Central memory CD8-positive, alpha-beta T cell (primary cell): ENCODE measurements at places on chromosomes 11 and 22.

GRCh38 chr11:64225608-64226506, at the start of the genes NUDT22 and TRPT1:
Gene NUDT22, plus strand, starts transcription at chr11:64226274. Its CDS starts 379 bp downstream, at chr11:64226653.
Gene TRPT1, minus strand, starts transcription at chr11:64226186. Its CDS starts 326 bp downstream, at chr11:64225860.
- H3K4me1 ChIP-seq: peaks cover 35% of the 10 kb centered on the region
- peak within 1 kb of the TSS; percentile 91 for H3K27ac ChIP-seq
- peak within 1 kb of the TSS; percentile 88 for H3K4me3 ChIP-seq
- H3K27me3 ChIP-seq: no peaks in the 10 kb centered on the region
- peaks cover 23% of the 10 kb centered on the region for H3K36me3 ChIP-seq
- DNase-seq: peak; percentile 76

- peaks cover 12% of the 10 kb centered on the region for H3K36me3 ChIP-seq
- no peak overlapping the region for H3K4me3 ChIP-seq
- no peaks in the 10 kb centered on the region for H3K27me3 ChIP-seq
- no peak overlapping the region for H3K27ac ChIP-seq
- peaks cover 10% of the 10 kb centered on the region for H3K4me1 ChIP-seq
Measured at GRCh38 chr11:78460471-78460870, 42.9 kb upstream of the GAB2 start.

- H3K4me3 ChIP-seq: no peak overlapping the region
- no peaks in the 10 kb centered on the region for H3K4me1 ChIP-seq
- H3K27me3 ChIP-seq: peaks cover 53% of the 10 kb centered on the region
Measured at GRCh38 chr11:45250035-45250718, 36.0 kb downstream of the SYT13 start.

GRCh38 chr11:67634366-67635230, 4.9 kb upstream of the NUDT8 start:
- no peaks in the 10 kb centered on the region for H3K27me3 ChIP-seq
- peaks cover 3% of the 10 kb centered on the region for H3K36me3 ChIP-seq
- H3K4me3 ChIP-seq: no peak overlapping the region
- no peak overlapping the region for H3K27ac ChIP-seq

DNA sequence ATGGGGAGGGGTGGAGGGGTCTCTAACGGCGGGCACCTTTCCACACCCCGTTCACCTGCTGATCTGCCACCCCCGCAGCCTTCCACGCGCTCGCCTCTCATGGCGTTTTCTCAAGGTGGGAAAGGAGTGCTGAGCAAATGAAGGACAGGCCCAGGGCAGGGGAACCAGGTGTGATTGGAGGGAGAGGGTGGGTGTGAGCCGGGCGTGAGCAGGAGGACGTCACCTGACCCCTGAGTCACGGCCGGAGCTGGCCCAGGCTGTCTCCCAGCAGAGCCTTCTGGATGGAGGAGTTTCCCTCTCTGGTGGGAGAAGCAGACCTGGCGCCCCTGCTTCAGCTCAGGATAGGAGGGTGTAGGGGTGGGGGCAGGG, 14.0 kb upstream of the ARHGAP8 start:
- no peak overlapping the region for H3K4me3 ChIP-seq
- no peak for DNase-seq
- H3K27ac ChIP-seq: no peak overlapping the region

DNA sequence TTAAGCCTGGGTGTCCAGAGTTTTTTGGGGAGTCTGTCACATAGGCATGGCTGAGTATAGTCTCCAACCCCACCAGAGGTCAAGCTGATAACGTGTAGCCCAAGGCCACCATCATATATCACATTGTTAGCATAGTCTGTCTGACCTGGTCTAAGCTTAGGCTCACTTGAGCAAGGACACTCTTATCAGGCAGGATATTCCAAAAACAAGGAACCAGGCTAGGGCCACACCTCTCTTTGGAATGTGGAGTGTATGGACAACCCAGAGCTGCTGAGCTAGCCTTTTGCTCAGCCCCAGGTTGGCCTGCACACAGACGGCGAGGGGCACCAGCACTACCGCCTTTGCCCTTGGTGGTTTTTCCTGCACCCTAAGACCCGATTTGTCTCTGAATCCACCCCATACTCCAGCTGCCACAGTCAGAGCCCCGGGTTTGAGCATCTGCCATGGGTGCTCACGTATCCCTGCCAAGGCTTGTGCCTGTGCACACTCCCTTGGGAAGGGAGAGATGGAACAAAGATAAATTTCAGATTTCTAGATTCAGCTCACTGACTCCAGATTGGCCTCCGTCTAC, 7.2 kb downstream of the SNAP29 start:
- peaks cover 46% of the 10 kb centered on the region for H3K4me1 ChIP-seq
- H3K4me3 ChIP-seq: no peak overlapping the region
- H3K27me3 ChIP-seq: no peaks in the 10 kb centered on the region
- peaks cover 17% of the 10 kb centered on the region for H3K36me3 ChIP-seq

DNA sequence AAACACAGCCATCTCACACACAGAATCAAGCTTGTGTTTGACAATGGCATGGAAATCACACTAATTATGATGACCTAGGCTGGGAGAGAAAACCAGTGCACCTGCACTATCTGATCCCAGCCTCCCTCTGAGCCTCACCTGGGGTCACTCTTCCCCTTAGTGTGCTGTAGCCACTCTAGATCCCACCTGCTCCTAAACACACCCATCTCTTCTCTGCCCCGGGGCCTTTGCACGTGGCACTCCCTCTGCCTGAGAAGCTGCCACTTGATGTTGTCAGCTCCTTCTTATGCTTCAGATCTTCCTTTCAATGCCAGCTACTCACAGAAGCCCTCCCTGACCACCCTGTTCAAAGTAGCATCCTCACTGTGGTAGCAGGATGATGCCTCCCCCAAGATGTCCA, 42.9 kb upstream of the NFAM1 start:
- DNase-seq: no peak
- no peaks in the 10 kb centered on the region for H3K36me3 ChIP-seq
- peaks cover 11% of the 10 kb centered on the region for H3K4me1 ChIP-seq
- H3K4me3 ChIP-seq: no peak overlapping the region
- no peak overlapping the region for H3K27ac ChIP-seq
- H3K27me3 ChIP-seq: peaks cover 11% of the 10 kb centered on the region

DNA sequence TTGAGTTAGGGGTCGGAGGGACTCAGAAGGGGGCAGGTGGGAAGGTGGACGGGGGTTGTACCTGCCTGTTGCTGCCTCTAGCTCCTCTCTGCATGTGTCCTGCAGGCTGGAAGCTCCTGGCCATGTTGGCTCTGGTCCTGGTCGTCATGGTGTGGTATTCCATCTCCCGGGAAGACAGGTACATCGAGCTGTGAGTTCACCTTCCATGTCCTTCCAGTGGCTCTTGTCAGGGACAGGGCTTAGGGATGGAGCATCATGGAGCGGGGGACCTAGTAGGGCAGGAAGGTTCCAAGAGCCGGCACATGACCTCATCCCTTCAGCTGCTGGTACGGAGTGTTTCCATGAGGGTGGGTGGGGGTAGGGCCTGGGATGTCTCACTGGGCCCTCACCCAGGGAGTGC, 50.9 kb downstream of the ST3GAL4 start:
- H3K27me3 ChIP-seq: no peaks in the 10 kb centered on the region
- peaks cover 9% of the 10 kb centered on the region for H3K36me3 ChIP-seq
- H3K4me1 ChIP-seq: peaks cover 6% of the 10 kb centered on the region
- no peak for DNase-seq
- no peak overlapping the region for H3K27ac ChIP-seq

GRCh38 chr22:42745118-42745517, 24.4 kb upstream of the A4GALT start:
- no peaks in the 10 kb centered on the region for H3K36me3 ChIP-seq
- no peak for DNase-seq
- H3K27me3 ChIP-seq: peaks cover 11% of the 10 kb centered on the region
- H3K4me1 ChIP-seq: no peaks in the 10 kb centered on the region
- no peak overlapping the region for H3K27ac ChIP-seq

DNA sequence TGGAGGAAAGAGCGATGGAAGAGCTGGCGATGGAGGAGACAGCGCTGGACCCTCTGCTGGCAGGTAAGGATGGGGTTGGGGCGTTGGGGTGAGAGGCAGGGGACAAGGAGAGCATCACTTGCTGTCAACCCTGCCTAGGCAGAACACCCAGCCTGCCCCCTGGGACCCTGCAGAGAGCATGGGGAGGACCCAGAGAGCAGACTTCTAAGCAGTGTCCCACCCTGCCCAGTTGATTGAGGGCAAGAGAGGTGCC, 111.6 kb upstream of the ANO1 start:
- H3K27ac ChIP-seq: no peak overlapping the region
- peaks cover 20% of the 10 kb centered on the region for H3K27me3 ChIP-seq
- peaks cover 7% of the 10 kb centered on the region for H3K4me1 ChIP-seq

- no peak overlapping the region for H3K4me3 ChIP-seq
- H3K27ac ChIP-seq: no peak overlapping the region
- no peaks in the 10 kb centered on the region for H3K4me1 ChIP-seq
- DNase-seq: no peak
Measured at GRCh38 chr11:36131721-36132397, 157.4 kb downstream of the COMMD9 start.

DNA sequence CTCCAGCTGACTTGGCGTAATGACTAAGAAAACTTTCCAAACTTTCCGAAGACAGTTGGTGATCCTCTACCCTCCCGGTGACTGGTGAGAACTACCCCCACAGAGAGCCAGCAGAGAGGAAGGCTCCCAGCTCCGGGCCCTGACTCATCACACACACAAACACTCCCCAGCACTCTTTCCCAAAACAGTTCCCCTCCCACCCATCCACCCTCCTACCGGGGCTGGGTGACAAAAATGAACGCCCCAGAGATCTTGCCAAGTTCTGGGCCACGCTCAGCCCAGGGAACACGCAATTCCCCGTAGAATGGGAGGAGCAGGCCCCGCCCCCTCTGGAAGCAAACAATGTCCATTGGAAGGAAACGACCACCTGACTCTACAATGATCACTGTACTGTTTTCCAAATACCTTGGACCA, 21.3 kb upstream of the JAM3 start:
- no peak for DNase-seq
- peaks cover 7% of the 10 kb centered on the region for H3K4me1 ChIP-seq
- H3K36me3 ChIP-seq: peaks cover 1% of the 10 kb centered on the region
- peaks cover 49% of the 10 kb centered on the region for H3K27me3 ChIP-seq
- no peak overlapping the region for H3K4me3 ChIP-seq

- H3K27me3 ChIP-seq: peaks cover 24% of the 10 kb centered on the region
- H3K36me3 ChIP-seq: peaks cover 1% of the 10 kb centered on the region
- H3K4me1 ChIP-seq: no peaks in the 10 kb centered on the region
Measured at GRCh38 chr11:78851878-78852586, 277.4 kb upstream of the NARS2 start.

GRCh38 chr11:129131316-129131715, 60.8 kb downstream of the ARHGAP32 start:
- H3K36me3 ChIP-seq: no peaks in the 10 kb centered on the region
- no peak for DNase-seq
- no peaks in the 10 kb centered on the region for H3K4me1 ChIP-seq
- H3K4me3 ChIP-seq: no peak overlapping the region

- no peaks in the 10 kb centered on the region for H3K36me3 ChIP-seq
- peaks cover 77% of the 10 kb centered on the region for H3K4me1 ChIP-seq
Measured at GRCh38 chr11:3879967-3880542, 24.6 kb downstream of the STIM1 start.

- H3K36me3 ChIP-seq: peaks cover 4% of the 10 kb centered on the region
- peaks cover 5% of the 10 kb centered on the region for H3K4me1 ChIP-seq
- peaks cover 65% of the 10 kb centered on the region for H3K27me3 ChIP-seq
- no peak overlapping the region for H3K27ac ChIP-seq
- no peak for DNase-seq
- no peak overlapping the region for H3K4me3 ChIP-seq
Measured at GRCh38 chr11:32068134-32068870, 22.6 kb upstream of the RCN1 start.

- H3K36me3 ChIP-seq: peaks cover 2% of the 10 kb centered on the region
- H3K27ac ChIP-seq: no peak overlapping the region
- H3K4me1 ChIP-seq: no peaks in the 10 kb centered on the region
- DNase-seq: peak; percentile 5
- no peak overlapping the region for H3K4me3 ChIP-seq
Measured at GRCh38 chr22:48755059-48755949, 1072.4 kb downstream of the BRD1 start.

DNA sequence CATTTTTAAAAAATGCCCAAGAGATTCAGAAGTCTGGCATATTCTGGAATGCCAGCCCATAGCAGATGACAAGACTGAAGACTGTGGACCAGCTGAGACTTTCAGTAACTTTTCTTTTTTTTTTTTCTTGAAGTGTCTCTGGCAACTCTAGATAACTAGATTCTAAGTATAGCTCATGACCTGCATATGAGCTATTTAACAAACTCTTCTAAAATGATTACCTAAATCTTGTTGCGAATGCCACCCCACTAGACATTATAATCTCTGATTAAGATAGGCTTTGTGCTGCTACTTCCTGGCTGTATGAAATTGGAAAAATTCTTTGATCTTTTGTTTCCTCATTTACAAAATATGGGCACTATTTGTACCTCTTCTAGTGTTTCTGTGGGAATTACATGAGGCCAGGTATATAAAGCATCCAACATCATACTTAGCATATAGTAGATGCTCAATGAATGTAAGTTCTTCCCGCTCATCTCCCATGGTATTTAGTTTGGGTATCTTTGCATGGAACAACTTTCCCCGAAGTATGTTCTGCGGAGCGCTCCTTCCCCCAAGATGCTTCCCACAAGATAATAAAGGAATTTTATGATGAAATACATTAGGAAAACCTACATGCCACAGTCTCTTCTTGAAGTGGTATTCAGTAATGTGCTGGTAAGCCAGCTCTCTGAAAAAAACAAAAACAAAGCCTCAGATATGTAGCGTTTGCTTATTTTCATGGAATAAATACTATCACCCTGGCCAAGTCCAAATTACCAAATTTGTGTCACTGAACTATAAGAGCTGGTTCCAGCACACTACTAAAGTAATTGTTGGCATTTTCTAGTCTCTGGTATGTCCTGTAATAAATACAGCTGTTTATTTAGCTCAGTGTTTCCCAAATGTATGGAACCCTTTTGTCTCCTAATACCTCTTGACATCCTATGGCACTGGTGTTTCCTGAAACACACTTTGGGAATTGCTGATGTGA, 86.8 kb upstream of the TIMP3 start:
- no peaks in the 10 kb centered on the region for H3K4me1 ChIP-seq
- no peak overlapping the region for H3K4me3 ChIP-seq
- no peak overlapping the region for H3K27ac ChIP-seq

GRCh38 chr11:109933126-109933525, 160.1 kb upstream of the ZC3H12C start:
- H3K27me3 ChIP-seq: peaks cover 7% of the 10 kb centered on the region
- H3K36me3 ChIP-seq: no peaks in the 10 kb centered on the region
- no peak for DNase-seq
- no peak overlapping the region for H3K27ac ChIP-seq
- no peaks in the 10 kb centered on the region for H3K4me1 ChIP-seq

GRCh38 chr22:33565580-33565995, 354.7 kb downstream of the LARGE1 start:
- H3K4me1 ChIP-seq: no peaks in the 10 kb centered on the region
- H3K27me3 ChIP-seq: no peaks in the 10 kb centered on the region
- H3K36me3 ChIP-seq: no peaks in the 10 kb centered on the region

DNA sequence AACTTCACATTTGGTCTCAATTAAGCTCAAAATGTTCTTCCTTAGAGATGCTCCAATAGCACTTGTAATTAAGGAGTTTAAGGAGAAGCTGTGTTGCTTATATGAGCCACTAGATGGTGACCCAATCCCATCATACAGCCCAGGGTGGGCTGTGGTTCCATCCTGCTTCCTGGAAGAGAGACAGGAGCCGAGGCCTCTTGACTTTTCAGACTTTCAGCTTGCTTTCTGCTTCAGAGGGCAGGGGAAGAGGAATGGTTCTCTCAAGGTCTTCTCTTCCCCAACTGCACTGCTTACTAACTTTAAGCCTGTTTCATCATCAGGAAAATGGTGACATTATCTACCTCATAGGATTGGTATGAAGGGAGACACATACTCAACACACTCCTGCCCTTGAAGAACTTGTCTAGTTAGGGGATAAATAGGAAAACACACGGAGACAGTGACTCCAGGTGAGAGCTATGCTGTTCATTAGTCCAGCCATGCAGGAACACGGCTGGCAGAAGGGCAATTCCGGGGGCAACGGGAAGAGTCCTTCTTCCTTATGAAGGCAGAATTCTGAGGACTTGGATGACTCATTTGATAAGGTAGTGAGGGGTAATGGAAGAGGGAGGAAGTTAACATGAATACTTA, 20.1 kb downstream of the TMEM218 start:
- DNase-seq: no peak
- H3K27me3 ChIP-seq: no peaks in the 10 kb centered on the region
- peaks cover 4% of the 10 kb centered on the region for H3K36me3 ChIP-seq
- H3K27ac ChIP-seq: no peak overlapping the region
- no peaks in the 10 kb centered on the region for H3K4me1 ChIP-seq
- no peak overlapping the region for H3K4me3 ChIP-seq
